ENCODE measurements at places on chromosomes 1 and 21. TPM values are rescaled to one million over a fixed set of nuclear protein-coding genes. Genes with fewer than 3 reads are reported as not detected.
A peak's percentile ranks its signal among the peaks of the same experiment; 100 is the strongest.

GRCh38 chr21:42525029-42525581 lies 11.5 kb downstream of the SLC37A1 start:
- no peak for DNase-seq

- DNase-seq, result no peak
Observed at GRCh38 chr1:38766125-38766524, 93.4 kb downstream of the RRAGC start.

DNA sequence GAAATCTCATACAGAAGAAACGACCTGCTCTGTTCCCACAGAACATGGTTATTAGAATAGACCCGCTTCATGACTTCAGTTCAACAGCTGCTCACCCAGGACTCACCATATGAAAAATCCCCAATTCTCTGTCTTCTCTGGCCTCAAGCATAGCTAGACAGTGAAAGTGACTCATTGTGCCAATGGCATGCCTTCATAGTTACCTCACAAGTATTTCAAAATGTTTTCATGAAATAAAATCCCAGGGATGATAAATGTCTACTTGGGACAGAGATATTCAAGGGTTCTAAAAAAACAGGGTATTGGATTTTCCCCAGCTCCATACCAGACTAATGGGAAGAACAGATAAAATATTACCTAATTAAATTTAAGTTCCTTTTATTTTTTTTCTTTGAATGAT lies 82.3 kb downstream of the NOTCH2 start:
- DNase-seq, result no peak

- DNase-seq, result no peak
Observed at GRCh38 chr1:179930867-179931266, 23.7 kb upstream of the CEP350 start.

DNA sequence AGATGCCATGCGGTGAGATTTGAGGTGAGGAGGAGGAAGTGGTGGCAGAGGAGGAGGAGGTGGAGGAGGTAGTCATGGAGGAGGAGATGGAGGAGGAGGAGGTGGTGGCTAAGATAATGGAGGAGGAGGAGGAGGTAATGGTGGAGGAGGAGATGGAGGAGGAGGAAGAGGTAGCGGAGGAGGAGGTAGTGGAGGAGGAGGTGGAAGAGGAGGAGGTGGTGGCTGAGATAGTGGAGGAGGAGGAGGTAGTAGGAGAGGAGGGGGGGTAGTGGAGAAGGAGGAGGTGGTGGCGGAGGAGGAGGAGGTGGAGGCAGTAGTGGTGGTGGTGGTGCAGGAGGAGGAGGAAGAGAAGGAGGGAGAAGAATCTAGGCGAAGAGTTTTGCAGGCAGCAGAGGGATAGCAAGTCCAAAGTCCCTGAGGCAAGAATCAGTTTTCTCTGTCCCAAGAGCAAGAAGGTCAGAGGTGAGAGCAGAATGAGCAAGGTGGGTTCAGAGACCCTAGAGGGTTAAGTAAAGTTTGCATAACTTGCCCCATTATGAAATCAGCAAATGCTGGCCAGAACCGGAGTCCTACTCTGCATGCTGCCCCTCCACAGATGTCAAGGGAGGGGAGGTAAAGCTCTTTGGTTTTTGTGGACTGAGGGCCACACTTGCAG lies 38.9 kb upstream of the GNPAT start:
- DNase-seq, result no peak

DNA sequence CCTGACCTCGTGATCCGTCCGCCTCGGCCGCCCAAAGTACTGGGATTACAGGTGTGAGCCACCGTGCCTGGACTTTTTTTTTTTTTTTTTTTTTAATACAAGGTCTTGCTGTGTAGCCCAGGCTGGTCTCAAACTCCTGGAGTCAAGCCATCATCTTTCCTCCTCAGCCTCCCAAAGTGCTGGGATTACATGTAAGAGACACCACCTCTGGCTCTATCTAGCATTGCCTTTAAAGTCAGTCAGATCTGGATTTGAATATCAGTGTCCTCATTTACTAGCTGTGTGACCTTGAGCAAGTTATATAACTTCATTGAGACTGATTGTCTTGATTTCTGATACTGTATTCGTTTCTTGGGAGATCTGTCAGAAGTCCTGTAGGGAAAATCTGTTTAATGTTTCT lies 6.6 kb downstream of the MAP3K21 start:
- no peak for DNase-seq

- no peak for DNase-seq
Observed at GRCh38 chr1:76191561-76191960, 117.0 kb downstream of the ST6GALNAC3 start.

DNA sequence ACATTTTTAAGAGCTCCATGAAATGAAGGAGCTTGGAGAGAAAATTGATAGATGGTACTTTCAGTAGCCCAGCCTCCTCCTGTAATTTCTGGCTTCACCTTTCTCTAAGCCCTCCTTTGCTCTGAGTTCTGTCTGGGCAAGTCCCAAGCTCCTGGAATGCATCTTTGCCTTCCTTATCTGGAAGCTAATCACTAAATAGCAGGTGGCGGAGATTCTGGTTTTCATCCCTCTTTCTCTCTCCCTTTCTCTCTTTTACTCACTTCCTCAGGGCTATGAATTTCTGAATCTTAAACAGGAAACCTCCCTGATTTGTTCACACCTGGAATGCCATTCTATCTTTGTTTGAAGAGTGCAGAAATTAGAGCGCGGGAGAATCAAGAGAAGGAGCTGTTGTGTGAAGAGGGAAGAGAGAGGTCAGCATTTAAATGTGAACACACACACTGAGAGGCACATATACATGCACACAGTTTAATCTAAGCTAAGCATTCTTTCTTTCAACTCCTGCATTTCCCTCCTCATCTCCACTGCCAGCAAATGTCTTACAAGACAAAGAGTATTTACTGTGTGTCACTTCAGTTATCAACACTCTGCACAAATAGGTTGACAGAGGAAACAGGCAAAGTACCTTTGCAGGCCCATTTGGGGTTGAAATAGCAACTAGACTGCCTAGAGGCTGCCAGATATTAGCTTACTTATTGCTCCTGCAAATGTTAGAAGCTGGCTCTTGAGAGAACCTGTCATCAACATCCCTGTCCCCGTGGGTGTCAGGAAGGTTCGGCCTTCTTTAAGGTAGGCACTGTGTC lies 199.4 kb upstream of the CAMK1G start:
- no peak for DNase-seq

DNA sequence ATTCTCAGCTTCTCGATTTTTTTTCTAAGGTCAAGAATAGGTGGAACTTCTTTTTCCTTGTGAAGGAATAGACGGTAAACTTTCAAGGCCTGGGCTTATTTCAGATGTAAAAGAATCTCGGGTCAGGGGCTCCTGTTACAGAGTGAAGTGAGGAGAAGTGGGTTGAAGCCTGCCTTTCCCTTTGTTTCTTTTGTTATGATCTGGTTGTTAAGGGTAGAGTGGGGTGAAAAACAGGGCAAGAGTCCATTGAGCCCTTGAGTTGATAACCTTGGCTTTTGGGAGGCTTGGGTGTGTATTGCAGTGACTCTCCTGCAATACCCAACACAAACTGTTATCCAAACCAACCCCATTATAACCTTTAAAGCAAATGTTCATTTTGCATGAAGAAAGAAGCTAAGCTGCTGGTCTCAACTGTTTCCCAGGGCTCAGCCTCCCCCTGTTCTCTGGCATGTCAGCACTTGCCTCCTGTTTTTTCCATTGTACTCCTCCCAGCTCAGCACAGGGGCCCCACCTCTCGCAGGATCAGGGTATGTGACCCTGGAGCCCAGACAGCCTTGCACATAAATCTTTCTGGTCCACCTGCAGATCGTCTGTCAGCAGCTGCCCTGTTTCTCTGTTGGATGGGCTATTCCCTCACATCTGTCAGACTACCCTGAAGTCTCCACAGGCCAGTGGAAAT lies 102.4 kb downstream of the CACHD1 start:
- DNase-seq, result no peak

DNA sequence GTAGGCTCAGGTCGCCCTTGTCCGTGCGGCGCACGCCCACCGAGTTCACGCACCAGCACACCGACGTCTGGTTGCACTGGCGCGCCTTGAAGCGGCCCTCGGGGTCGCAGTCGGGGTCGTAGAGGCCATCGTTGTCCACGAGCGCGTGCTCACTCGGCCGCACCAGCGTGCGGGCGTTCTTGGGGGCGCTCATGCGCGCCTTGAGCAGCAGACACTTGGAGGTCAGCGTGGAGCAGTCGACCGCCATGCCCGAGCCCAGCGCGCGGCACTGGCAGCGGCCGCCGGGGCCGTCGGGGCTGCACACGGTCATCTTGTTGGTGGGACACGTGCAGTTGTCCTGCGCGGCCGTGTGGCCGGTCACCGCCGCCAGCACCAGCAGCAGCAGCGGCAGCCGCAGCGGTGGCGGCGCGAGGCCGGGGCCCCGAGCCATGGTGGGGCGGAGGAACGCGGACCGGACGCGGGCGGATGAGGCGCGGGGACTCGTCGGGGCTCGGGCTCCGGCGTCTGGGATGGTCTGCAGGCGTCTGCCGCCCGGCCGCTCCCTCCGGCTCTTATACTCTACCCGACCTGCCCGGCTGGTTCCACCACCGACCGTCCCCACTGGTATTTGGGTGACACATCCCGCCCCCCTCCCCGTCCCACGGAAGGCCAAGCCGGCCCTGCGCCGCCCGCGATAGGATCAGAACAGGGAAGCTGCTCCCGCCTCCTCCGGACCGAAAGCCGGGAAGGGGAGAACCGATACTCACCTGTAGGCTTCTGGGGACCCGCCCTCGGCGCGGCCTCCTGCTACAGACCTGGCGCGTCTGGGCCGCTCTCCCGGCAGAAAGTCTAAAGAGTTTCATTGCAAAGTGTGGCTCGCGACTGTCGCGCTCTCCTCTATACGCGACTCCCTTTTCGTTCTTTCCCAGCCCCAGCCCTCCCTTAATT lies at the start of gene TACSTD2:
Gene TACSTD2, minus strand, starts transcription at position 526 of the 927 bp plus-strand sequence. Its CDS starts 96 bp downstream, at position 430.
- no peak for DNase-seq

GRCh38 chr1:23664837-23665795 lies 26.5 kb upstream of the RPL11 start:
- no peak for DNase-seq

GRCh38 chr1:175919001-175919400 lies 175.6 kb upstream of the TNR start:
- DNase-seq, result no peak

GRCh38 chr1:39098546-39099250 lies 72.5 kb downstream of the NDUFS5 start:
- no peak for DNase-seq

GRCh38 chr21:14630556-14631069 lies 84.5 kb upstream of the SAMSN1 start:
- no peak for DNase-seq

- DNase-seq, result no peak
Observed at GRCh38 chr21:42785666-42786427, 93.5 kb downstream of the WDR4 start.

- DNase-seq, result no peak
Observed at GRCh38 chr21:25850126-25850842, 115.5 kb downstream of the GABPA start.

DNA sequence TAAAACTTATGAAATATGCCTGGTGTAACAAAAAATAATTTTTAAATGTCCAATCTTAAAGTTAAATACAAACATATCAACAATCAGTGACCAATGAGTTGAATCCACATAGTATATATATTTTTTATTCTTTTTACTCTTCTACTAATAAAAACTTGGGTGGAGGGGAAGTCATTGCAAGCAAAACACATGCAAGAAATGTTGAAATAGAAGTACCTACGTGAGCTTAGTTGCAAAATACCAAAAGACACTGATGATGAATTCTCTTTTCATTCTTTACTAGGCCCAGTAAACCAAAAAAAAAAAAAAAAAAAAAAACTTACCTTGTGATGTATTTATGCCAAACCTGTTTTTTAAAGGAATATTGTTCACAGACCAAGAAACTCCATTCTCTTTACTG lies 26.4 kb upstream of the PLA2G4A start:
- no peak for DNase-seq

DNA sequence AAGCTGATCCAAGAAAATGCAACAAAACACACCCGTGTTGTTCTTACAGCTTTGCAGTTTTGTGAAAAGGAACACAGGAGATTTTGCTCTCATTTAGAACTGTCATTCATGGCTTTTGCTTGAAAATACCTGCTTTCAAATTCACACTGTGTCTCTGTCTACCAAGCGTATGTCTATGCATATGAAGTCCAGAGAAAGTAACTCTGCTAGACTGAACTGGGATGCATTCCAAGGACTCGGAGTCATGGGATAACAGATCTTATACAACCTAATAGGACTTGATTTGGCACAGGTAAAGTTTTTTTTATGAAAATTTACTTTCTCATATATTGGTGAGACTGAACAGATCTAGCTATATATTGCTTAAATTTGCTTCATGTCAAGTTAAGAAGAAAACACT lies 102.4 kb downstream of the PTGER3 start:
- no peak for DNase-seq

- no peak for DNase-seq
Observed at GRCh38 chr1:53592521-53592982, 133.4 kb downstream of the DMRTB1 start.

DNA sequence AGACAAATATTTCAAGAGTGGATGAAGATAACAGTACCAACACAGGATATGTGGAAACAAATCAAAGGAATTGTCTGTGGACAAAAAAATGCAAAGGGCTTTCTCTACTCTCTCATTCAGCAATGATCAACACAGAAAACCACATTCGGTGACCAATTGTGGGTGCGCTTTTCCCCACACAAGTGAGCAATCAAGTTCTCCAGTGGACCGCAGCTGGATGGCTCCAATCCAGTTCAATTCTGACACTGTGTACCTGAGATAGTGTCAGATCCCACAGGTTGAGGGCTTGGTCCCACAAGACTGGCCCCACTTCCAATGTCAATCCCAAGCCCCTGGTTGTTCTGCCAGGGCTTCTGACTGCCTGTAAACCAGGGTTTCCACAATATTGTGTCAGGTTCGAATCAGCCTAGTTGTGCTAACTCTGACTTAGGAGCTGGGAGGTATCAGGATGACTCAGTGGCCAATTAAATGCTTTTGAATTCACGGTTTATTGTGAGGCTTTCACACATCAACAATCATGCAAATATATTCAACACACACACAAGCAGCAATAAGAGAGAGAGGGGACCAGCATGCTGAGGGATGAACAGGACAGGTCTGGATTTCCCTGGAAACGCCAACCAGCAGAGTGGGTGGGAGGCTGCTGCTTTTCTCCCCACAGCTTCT lies 87.0 kb upstream of the BTG3 start:
- DNase-seq, result no peak

- DNase-seq, result peak; percentile 32
Observed at GRCh38 chr1:1540090-1540817, at the start of gene TMEM240. TMEM240 (minus strand) TSS chr1:1540624; CDS start chr1:1540346, 278 bp downstream.

- no peak for DNase-seq
Observed at GRCh38 chr1:58769809-58770320, 14.0 kb downstream of the JUN start.

ZNF648 gene
- not detected for total RNA-seq

OBSCN gene
- total RNA-seq, result 3.4 TPM

ZNF672 gene
- 21.7 TPM for total RNA-seq

CFAP74 gene
- not detected for total RNA-seq

TNNI3K gene
- total RNA-seq, result not detected

IFNLR1 gene
- not detected for total RNA-seq

BGLAP gene
- total RNA-seq, result 0.32 TPM

KCNJ15 gene
- total RNA-seq, result 0.04 TPM

SLC30A7 gene
- total RNA-seq, result 52.6 TPM

INKA2 gene
- total RNA-seq, result 6.0 TPM

EDARADD gene
- not detected for total RNA-seq

DSCAM gene
- total RNA-seq, result not detected

PADI1 gene
- not detected for total RNA-seq
